ENCODE measurements at places on chromosomes 5 and 9.

- no peak for DNase-seq
Measured at GRCh38 chr9:14710804-14711203, 11.7 kb downstream of the CER1 start.

DNA sequence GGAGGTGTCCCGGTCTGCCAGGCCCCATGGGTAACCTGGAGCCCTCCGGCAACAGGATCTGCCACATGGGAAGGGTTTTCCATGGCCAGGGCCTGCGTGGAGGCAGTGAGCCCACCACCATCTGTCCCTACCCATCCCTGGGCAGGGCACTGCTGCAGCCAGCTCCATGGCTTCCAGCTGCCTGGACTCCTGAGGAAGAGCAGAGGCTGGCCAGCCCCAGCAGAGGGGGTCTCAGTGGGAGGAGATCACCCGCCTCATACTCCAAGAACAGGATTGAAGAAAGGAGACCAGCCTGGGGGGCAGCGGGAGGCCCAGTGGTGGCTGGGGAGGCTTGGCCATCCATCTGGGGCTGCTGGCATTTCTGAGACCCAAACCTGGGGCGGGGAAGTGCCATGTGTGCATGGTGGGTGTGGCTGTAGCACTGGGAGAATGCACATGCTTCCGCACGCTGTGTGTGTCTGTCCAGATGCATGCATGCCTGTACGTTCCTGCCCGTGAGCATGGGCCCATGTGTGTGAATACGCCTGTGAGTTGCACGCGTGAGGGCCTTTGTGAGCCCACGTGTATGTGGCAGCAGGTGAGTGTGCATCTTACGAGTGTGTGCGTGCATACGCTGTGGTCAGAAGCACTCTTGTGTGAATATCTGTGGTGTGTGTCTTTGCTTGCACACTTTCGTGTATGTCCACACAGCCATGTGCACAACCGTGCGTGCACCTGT lies 78.5 kb downstream of the LMX1B start:
- DNase-seq = no peak

GRCh38 chr9:136044207-136044970 lies 50.7 kb downstream of the NACC2 start:
- no peak for DNase-seq

DNA sequence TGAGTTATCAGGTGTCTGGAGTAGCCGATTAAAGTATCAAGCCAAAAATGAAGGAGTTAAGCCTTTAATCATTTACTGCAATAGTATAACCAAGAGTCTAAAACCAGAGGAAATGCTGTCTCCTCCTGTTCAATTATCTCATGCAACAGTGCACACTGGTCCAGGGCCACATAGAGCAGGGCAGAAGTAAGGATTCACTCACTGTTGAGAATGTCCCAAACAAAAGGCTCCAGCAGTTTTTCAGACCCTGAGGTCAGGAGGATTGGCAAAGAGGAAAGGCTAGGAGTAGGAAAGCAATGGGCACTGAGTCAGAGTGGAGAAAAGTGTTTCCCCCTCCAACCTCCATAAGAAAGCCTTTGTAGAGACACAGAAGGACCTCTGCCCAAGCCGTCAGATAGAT lies 168.2 kb downstream of the RNF180 start:
- no peak for DNase-seq

GRCh38 chr5:160105686-160106360 lies 13.4 kb downstream of the PWWP2A start:
- DNase-seq = no peak

- no peak for DNase-seq
Measured at GRCh38 chr5:115946655-115947054, 15.6 kb upstream of the LVRN start.

DNA sequence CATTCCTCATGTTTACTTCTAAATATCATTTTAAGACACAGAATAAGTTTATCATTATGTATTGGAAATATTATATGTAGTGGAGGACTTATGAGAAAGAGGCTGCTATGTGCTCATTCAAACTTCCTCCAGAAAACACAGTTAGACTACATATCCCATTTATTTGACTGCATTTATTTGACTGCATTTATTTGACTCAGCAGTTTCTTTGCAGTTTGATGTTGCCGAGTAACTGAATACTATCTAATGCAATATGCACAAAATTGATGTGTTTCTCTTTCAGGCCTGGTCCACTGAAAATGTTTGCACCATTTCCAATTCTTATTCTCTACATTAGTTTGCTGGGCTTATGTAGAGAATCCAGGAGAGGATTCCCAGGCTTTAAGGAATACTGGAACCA lies 89.9 kb upstream of the FBN2 start:
- no peak for DNase-seq

DNA sequence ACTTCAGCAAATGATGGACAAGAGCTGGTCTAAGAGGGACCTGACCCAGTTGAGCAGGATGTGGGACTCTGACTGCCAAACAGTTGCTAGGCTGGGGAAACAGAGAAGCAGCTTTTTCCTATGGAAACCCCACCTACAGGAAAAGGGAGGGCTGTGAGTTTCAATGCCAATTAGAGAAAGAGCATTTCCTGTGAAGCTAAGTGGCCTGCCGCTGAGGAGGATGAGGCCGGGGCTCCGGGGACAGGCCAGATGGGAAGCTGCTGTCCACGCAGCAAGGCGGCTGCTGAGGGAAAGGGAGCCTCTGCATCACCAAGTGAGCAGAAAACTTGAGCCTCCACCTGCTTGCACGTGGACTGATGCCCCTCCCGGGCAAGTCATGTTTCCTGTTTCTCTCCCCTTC lies at the start of gene PCDH12:
TSS of gene PCDH12 (minus strand) at position 90 of the 400 bp plus-strand sequence. CDS start 351 bp downstream, outside the sequence.
- DNase-seq = no peak

- no peak for DNase-seq
Measured at GRCh38 chr9:78319197-78320029, 22.5 kb downstream of the PSAT1 start.

DNA sequence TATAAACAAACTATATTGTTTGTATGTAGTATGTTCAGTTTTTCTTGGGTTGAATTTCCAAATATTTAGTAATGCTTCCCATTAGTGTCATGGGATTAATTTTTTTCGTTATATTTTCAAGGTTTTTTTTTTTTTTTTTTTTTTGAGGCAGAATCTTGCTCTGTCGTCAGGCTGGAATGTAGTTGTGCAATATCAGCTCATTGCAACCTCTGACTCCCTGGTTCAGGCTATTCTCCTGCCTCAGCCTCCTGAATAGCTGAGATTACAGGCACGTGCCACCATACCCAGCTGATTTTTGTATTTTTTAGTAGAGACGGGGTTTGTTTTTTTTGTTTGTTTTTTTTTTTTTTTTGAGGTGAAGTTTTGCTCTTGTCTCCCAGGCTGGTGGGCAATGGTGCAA lies 10.6 kb downstream of the DDX46 start:
- no peak for DNase-seq

DNA sequence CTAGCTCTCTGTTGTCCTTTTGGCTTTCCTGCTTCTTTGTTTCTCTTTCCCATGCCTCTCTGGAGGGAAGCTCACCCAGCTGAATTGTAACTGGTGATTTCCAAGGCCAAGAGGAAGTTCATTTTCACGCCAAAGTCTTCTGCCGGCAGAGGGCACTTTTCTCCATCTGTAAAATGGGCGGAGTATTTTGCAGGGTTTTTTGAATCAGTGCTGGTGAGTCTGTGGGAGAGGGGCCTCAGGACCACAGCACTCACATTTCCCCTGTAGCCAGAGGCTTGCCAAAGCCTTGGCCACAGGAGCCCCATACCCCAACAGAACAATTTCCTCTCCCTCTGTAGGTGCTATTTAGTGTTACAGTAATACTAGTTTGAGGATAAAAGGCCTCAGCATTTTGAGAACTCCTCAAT lies 42.3 kb upstream of the MATR3 start:
- no peak for DNase-seq

GRCh38 chr9:88949425-88949824 lies 41.8 kb upstream of the S1PR3 start:
- no peak for DNase-seq

DNA sequence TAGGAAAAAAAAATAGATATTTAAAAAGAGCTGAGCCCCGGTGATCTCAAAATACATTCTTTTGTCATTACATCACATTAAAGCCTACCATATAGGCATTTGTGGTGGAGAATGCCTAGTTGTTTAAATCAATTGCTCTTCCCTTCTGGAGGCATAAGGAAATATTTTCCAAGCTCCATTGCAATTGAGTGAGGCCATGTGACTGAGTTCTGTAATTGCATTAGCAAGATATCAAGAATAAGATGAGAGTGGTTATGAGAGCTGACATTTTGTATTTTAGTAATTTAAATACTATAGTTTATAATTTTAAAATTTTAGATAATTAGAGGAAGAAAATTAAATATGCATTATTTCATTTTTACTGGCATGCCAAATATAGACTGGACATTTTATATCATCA lies 1195.9 kb downstream of the DTWD2 start:
- no peak for DNase-seq

GRCh38 chr5:126917918-126918614 lies 112.3 kb downstream of the MARCHF3 start:
- DNase-seq = no peak

GRCh38 chr5:132030610-132031009 lies 19.2 kb upstream of the ACSL6 start:
- no peak for DNase-seq

DNA sequence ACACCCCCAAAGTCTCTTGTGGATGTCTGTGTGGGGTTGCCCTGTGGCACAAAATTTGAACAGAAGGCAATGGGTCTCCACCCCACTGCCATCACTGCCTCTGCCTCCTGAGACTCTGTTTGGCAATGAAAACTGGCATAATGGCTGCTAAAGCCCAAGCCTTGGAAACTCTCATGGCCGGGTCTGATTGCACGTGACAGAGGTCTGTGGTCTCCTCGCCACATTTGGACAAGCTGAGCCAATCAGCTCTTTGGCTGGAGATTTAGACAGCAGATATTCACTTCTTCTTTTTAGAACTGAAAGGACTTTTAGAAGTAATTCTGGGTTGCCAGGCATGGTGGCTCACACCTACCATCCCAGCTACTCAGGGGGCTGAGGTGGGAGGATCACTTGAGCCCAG lies 5.5 kb downstream of the GGTA1 start:
- no peak for DNase-seq

- DNase-seq = no peak
Measured at GRCh38 chr5:139413963-139414362, 10.1 kb upstream of the SPATA24 start.

- DNase-seq = no peak
Measured at GRCh38 chr9:82721593-82721992, 341.3 kb downstream of the RASEF start.

- DNase-seq = no peak
Measured at GRCh38 chr9:35664531-35665470, at the start of gene ARHGEF39. Gene ARHGEF39 (minus strand): TSS chr9:35665195. CDS start chr9:35665169, 26 bp downstream.

GRCh38 chr9:82797534-82797933 lies 265.4 kb downstream of the RASEF start:
- no peak for DNase-seq

GRCh38 chr5:41748631-41749030 lies 121.6 kb downstream of the OXCT1 start:
- DNase-seq = no peak

- no peak for DNase-seq
Measured at GRCh38 chr9:98409719-98410118, 154.3 kb upstream of the TBC1D2 start.

DNA sequence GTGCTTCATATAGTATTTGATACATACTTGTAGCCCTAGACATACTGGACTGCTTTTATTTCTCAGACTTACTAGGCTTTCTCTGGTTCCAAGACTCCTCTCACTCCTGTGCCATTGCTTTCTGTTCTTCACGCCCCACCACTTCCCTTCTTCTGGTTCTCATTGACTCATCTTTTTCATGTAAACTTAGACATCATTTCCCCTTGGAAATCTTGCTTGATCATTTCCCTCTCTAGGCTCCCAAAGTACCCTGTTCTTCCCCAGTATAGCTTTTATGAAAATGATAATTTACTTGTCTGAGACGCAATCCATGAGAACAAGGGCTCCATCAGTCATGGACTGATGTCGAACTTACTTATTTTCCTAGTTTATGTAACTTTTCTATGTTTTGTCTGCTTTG lies 83.5 kb downstream of the TLR4 start:
- DNase-seq = no peak

- no peak for DNase-seq
Measured at GRCh38 chr9:38153152-38153909, 84.3 kb upstream of the SHB start.

- DNase-seq = no peak
Measured at GRCh38 chr9:16679327-16679821, 191.1 kb downstream of the BNC2 start.

DNA sequence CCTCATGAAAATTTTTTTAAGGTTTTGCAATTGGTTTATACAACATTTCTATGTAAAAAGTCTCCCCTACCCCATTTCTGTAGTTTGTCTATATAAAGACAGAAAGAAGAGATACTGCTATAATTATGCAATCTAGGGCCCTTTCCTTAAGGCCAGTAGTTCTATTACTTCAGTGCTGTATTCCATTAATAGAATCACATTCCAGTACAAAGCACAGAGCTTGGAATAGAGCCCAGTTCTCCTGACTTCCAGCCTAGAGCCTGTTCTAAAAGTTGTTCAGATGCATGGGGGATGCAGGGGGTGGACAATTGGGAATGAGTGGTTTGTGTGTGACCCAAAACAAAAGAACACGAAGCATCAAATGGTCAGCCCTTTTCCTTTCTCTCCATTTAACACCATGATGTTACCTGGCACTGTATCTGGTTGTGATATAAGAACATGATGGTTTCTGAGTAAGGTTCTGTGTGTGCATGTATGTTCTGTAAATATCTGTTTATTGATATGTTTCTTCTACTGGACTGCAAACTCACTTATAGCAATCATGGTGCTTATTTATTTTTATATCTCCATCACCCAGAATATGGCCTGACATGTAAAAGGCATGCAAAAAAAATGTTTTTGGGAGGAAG lies 8.2 kb upstream of the GRAMD2B start:
- DNase-seq = no peak

DNA sequence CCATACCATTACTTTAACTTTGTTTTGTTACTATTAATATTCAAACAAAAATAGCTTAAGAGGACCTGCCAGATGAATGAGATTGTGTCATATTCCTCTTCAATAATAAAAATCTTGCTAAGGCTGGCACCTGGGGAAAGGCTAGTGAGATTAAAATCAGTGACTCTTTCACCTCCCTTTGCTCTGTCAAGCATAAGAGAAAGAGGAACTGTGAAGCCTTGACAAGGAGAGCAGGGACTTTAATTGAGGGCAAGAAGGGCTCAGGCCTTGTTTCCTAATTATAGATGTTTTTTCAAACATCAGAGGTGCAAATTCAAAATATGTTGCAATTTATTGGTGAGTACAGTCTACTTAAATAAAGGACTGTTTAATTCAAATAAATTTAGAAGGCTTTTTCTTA lies 91.7 kb downstream of the SPATA31D1 start:
- no peak for DNase-seq

DNA sequence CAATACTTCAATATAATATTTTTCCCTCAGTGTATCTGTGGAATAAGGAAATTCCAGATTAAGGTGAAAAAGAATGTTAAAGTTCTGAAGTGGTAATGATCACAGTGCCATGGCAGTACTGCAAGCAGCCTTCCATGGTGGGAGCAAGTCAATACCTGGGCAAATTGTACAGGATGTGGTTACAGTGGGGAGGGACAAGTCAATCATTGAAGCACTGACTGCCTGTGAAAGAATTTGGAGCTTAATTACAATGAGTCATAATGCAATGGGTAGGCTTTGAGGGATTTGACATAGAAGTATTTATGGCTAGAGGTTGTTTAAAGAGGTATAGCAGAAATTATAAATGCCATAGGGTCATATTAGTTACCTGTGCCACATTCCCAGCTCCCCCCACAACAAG lies 786.5 kb upstream of the ACO1 start:
- DNase-seq = no peak

Measured in cortex of kidney (tissue), 1 donor.